Activated naive CD4-positive, alpha-beta T cell (primary cell): ENCODE measurements at places on chromosomes 3 and 15.

- no peak for DNase-seq
Measured at GRCh38 chr3:106740116-106740515, 637.1 kb upstream of the CCDC54 start.

DNA sequence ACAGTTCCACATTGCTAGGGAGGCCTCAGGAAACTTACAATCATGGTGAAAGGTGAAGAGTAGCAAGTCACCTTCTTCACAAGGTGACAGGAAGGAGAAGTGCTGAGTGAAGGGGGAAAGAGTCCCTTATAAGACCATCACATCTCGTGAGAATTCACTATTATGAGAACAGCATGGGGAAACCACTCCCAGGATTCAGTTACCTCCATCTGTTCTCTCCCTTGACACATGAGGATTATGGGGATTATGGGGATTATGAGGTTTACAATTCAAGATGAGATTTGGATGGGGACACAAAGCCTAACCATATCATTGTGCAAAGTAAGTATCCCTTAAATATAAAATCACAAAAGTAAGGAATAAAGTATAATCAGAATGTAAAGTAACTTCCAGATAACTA, 375.9 kb upstream of the NAALADL2 start:
- DNase-seq: no peak

DNA sequence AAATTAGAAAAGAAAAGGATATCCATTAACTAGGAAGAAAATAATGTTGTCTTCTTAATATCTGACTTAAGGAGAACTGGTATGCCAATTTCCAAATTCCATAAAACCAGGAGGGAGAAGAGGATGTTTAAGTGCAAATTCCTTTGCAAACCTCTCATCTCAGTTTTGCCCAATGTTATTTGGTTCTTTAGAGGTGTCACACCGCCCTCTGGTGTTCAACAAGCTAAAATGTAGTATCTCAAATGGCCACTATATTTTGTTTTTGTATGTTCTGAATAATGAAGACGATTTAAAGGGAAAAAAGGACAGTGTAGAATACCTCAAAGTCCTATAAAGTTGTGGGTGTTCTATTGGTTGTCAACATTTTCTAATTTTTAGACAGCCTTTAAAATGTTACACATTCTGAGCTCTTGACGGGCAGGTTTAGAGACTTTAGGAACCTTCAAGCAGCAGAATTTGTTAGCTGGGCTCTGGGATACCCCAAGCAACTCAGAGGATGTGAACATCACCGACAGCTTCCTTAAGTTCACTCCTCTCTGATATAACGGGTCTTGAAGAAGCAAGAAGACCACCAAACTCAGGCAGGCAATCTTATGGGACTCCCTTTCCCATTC, 458.3 kb downstream of the MFSD1 start:
- DNase-seq: no peak

GRCh38 chr3:66121318-66121717, 82.6 kb upstream of the MAGI1 start:
- no peak for DNase-seq

DNA sequence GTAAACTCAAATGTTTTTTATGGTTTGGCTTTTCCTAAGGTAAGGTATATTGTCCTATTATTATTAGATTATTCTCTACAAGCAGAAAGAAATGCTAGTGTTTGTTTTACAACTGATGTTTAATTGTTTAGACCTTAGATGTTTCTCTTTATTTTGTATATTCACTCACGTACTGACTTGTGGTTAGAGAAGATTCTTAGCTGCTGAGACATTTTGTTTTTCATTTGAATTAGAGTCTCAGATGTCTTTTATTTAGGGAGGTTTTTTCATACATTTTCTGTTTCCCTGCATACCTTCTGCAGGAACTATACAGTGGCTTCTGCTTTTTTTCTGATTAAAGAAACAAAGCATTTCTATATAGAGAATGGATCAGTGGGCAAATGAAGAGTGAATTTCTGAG, 110.9 kb downstream of the MYRIP start:
- DNase-seq: no peak

DNA sequence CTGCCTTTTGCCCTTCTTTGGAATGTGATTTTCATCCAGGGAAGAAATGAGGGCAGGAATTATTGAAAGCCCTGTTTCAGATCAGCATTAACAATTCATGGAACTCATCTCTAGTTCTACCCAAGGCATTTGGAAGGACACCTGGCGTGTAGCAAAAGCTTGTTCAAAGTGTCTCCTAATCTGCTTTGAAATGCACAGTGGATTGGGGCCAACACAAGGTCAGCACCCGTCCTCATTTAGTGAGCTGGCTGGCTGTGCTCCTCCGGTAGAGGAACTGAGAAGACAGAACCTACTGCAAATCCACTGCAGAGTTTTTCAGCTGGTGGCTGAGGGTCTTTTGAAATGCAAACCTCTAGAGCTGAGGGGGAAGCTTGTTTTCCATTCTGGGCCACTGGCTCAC, 141.6 kb upstream of the STT3B start:
- DNase-seq: no peak

- no peak for DNase-seq
Measured at GRCh38 chr15:62517541-62517940, 352.5 kb upstream of the C2CD4B start.

DNA sequence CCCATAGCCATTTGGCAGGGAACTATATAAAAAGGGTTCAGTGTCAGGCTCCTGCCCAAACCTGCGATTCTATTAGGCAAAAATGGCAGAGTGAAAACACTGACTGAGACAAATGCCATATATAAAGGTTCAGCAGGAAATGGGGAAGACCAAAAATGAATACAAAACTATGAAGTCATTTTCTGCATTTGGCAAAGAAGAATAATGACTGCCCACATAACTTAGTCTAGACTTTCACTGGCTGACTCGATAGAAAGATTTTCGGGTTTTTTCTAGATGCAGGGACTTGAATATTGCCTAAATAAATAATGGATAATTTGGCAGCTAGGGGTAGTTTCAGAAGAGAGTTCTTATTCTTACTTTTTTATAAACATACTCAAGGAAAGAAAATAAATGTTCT, 178.0 kb downstream of the TPRG1 start:
- DNase-seq: no peak

DNA sequence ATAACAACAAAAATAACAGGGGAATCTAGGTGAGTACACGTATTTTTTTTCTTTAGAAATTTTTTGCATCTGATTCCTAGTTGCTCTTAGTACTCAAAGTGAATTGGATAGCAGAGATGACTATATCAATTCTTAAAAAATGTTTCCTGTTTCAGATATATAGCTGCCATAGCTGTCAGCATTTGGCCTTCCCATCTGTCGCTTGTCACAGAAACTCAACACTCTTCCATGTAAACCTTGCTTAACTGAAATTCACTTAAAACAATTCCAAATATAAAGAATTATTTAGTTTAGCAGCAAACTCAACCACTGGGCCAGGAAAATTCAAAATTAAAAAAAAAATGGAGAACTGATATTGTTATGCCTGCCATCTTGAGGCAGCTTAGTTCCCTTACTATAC, 807.5 kb downstream of the IGSF11 start:
- no peak for DNase-seq

DNA sequence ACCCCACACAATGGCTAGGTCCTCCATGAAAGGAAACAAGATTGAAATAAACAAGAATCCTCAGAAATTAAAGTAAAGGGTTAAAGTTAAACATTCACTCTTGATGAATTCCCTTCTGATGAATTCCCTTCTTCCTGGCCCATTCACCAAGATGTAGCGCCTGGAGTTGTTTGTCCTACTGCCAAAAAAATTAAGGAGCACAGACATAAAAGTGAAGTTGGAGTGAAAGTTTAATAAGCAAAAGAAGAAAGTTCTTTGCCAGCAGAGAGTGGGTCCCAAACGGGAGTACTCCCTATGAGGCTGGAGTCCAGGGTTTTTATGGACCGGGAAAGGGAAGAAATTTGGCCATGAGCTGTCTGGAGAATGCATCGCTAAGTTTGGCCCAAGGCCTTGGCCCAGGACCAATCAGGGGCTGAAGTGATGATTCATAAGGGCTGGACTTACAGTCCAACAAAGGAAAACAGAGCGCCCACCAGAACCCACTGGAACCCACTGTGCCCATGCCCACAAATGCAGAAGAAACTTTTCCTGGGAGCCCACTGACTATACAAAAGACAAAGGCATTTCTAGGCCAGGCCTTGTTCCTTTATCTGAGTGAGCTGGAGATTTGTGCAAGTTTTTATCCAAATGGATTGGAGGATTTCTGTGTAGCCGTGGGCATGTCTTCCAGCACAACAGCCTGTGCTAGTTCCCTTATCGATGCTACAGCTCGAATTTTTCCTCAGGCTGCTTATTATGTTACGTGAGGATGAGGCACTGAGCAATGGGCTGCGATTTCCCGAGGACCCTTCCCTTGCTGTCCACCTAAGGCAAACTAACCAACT, 1561.6 kb downstream of the OTOL1 start:
- DNase-seq: no peak

DNA sequence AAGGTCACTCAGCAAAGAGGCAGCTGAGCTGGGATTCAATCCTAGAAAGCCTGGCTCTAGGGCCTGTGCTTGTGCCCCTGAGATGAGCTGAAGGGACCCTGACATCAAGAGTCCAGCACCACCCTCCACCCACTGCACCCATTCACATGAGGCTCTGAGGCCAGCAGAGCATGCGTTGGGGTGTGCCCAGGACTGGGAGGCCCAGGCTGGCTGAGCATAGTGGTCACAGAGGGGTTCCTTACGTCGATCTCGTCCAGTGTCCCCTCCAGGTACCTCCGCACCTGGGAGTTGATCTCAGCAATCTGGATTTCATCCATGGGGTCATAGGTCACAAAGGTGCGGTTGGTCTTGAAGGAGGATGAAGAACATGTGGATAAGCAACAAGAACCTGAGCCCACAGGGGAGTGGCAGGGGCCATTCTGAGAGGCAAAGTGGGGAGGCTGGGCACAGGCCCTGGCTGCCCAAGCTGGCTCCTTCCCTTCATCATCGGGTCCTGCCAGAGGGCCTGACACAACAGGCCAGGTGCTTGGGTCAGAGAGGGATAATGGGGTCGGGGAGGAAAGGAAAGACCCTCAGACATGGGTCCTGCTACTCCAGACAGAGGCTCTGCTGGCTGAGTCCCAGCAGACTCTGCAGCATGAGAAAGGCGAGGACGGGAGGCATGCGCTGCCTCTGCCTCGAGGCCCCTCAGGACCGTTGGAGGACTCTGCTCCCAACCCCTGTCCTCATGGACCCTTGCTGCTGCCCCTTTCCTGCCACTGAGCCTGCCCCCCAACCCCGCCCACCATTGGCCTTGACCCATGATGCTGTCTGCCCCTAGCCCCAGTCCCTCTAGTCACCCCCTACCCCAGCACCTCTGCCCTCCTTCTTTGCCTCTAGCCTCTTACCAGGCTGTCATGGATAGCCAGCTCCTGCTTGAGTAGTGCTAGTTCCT, 35.2 kb downstream of the KIF9 start:
- DNase-seq: no peak

DNA sequence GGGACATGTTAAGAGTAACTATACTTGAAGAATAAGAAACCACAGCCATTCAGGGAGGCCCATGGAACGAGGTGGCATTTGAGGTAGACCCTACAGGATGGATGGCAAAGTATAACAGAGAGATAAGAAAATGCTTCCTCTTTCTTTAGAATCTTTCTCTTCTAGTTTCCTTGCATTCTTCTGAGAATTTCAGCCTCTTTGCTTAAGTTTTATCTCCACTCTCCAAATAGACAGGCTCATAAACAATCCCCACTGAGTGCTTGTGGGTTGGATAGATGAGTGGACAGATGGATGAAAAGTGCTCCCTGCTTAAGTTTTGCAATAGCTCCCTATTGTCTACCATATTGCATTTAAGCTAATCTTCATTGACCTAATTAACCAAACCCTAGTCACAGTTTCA, 103.7 kb downstream of the MEX3B start:
- DNase-seq: no peak

- DNase-seq: no peak
Measured at GRCh38 chr15:44136991-44137477, 58.0 kb downstream of the FRMD5 start.

- no peak for DNase-seq
Measured at GRCh38 chr3:13088028-13089006, 15.1 kb upstream of the IQSEC1 start.

GRCh38 chr3:29758434-29759322, 477.8 kb downstream of the RBMS3 start:
- DNase-seq: no peak

DNA sequence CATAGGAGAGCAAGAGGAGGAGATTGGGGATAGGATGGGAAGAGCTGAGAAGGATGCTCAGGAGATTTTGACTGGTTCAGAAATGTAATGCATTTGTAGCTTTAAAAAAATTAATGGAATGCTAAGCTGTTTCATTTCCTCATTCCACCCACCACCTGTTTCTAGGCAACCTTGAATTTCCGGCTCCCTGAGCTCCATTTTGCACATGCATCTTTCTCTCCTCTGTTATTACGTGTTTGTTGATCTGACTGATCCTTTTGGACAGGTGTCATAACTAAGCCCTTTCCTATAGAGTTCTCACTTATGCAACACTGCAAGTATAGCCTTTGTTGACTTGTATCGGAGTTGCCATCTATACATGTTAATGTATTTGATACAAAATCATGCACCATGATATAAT, 4.3 kb downstream of the TMPRSS7 start:
- DNase-seq: no peak

DNA sequence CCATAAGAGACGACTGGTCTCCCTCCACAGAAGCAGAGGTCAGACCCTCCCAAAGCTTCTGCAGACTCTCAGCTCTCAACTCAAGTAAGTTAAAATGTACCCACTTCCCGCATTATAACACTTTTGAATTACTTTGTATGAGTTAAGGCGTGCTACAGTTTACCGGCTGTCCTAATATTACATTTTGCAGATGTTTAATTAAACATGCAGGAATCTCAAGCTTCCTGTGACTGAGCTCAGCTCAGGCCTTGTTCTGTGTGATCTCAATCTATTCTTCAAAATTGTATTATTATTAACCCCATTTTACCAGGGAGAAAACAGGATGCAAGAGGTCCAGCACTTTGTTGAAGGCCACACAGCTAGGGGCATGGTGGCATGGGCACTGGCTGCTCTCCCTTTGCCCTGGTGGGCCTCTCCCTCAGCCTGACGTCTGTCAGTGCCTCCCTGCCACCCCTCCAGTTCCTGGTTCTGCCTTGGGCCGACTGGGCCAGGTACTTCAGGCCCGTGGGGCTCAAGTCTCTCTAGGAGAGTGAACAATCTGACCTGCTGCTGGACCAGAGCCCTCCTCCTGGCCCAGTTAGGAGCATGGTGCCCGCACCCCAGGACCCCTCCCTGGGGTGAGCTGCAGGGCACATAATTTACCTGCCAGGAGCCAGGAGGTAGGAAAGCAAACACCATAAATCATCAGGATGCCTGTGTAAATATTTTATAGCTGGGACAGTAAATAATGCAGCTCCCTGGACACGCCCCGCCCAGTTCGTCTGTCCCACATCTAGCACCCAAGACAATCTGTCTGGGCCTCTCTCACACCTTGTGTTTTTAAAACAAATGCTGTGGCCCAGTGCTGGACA, 14.9 kb upstream of the RFT1 start:
- DNase-seq: no peak
